ENCODE measurements at places on chromosomes 5 and 9.

GRCh38 chr5:88193896-88194295 is 74.7 kb downstream of the TMEM161B start:
- DNase-seq = no peak

DNA sequence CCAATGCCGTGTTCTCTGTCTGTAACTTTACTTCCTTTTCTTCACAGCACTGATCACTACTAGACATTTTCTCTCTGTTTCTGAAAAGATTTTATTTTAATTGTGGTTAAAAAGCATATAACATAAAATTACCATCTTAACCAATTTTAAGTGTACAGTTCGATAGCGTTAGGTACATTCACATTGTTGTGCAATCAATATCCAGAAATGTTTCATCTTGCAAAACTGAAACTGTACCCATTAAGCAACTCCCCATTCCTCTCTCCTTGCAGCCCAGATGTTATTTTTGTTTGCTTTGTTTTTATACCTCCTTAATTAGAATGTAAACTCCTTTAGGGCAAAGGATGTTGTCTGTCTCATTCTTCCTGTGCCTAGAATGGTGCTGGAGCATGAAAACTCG is 47.5 kb downstream of the COL27A1 start:
- no peak for DNase-seq

- DNase-seq = no peak
These were observed 6.7 kb downstream of the IRF1 start for GRCh38 chr5:132483661-132484390.

DNA sequence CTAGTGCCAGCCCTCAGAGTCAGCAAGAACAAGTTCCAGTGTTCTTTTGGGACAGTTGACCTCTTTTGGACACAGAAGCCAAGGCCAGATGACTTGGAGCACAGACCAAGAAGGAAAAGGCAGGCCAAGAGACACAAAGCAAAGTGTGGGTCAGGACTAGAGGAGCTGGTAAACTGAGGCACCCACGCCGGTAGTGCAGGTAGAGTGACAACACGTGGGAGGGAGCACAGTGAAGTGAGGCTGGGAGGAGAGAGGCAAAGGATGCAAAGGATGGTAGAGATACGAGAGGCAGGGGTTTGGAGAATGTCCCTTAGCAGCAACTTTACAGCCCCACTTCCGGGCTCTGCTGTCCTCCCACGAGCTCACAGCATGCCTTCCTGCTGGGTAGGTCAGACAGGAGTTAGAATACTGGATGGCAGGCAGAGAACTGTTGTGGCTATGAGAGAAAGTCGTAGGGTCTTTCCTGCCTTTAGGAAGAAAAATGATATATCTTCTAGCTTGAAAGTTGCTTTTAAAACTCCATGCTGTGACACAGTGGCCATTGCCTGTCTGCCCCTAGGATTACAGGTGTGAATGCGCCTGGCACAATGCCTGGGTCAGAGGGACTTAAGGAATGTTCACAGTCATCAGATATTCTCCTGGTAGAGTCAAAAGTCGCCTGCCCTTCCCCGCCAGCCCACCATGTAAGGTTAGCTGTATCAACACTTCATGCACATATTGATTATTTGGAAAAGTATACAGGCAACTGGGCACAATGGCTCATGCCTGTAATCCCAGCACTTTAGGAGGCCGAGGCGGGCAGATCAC is 97.9 kb downstream of the PDE8B start:
- no peak for DNase-seq

DNA sequence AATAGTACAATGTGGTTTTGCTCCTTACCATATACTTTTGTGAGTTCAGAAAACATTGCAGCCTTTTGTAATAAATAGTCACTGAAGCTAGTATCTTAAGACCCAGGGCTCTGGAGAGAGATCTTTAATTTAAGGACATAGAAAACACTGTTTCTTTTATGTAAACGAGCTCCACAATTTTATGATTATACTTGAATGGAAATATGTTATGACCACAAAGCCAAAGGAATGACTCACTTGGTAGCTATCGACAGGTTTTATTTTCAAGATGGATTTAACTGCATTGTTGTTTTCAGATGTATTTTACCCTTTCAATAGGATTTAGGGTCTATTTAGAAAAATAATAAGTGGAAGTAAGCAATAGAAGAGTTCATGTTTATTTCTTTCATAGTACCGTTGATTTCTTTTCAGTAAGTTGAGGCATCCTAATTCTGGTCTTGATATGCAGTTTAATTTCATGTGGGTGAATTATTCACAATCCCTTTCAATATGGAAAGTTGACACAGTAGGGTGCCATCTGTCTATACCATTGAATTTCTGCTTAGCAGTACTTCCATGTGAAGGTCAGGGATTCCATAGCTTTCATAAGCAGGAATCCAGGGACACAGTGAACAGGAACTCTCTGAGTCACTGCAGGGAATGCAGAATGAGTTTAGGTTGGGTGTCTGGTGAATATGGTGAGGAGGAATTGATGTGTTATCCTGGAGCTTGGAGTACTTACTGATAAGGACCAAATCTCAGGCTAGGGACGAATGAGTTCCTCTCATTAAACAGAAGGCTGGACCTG is 157.6 kb downstream of the CD180 start:
- DNase-seq = peak; percentile 86

DNA sequence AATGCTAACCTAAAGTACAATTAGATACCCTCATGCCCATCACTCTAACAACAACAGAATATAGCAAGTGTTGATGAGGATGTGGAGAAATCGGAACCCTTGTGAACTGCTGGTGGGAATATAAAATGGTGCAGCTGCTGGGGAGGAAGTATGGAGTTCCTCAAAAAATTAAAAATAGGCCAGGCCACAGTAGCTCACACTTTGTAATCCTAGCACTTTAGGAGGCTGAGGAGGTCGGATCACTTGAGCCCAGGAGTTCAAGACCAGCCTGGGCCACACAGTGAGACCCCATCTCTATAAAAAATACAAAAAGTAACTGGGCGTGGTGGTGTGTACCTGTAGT is 18.0 kb upstream of the MRNIP start:
- DNase-seq = no peak

GRCh38 chr9:119726035-119726434 is 356.8 kb upstream of the BRINP1 start:
- no peak for DNase-seq

GRCh38 chr9:68581696-68582095 is 41.0 kb upstream of the TMEM252 start:
- DNase-seq = no peak

DNA sequence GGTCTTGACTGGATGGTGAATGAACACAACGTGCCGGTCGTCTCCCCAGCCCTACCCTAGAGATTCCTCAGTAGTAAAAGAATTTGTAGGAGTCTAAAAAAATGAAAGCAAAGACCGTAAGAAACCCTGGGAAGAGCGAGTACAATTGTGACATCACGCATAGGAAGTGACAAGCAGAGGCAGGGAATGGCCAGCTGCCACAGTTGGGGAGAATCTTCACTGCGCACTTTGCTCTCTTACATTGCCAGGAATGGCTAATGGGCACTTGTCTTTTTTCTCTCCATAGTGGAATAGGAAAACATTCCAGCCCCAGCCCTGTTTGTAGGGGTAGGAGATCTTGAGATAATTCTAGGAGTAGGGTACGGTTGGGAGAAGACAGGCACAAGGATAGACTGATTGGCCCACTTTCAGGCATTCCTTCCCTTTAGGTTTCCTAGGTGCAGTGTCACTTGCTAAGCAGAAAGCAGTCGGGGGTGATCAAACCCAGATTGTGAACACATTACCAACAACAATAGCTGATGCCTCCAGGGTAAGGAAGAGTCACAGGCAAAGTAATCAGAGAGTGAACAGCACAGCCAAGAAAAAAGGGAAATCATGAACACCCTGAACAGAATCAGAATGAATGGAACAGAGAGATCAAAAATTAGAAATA is 302.7 kb downstream of the MAN2A1 start:
- DNase-seq = no peak

GRCh38 chr5:158979749-158980521 is 119.8 kb downstream of the EBF1 start:
- DNase-seq = peak; percentile 60

- DNase-seq = no peak
These were observed 5.9 kb upstream of the NACC2 start for GRCh38 chr9:136100700-136101614.

DNA sequence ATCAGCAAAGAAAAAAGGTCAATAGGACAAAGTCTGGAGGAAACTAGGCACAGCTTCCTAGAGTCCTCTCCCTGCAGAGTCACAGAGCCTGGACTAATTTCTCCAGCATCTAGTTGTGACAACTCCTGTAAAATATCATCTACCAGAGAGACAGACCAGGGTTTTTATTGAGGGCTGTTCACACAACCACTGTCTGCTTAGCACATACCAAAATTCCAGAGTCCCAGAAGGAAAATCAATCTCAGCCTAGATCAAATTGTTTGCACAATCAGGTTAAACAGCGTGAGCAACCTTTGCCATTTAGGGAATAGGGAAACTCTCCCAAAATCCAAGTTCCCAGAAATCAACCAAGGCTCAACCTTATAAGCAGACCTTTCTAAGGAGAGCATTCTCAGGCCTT is 190.3 kb downstream of the SYK start:
- peak; percentile 74 for DNase-seq

GRCh38 chr9:127540664-127541041 is 71.4 kb upstream of the STXBP1 start:
- no peak for DNase-seq

GRCh38 chr9:109244179-109245132 is 76.4 kb downstream of the EPB41L4B start:
- peak; percentile 59 for DNase-seq

GRCh38 chr5:132429463-132430440 is 60.2 kb downstream of the SLC22A5 start:
- no peak for DNase-seq

DNA sequence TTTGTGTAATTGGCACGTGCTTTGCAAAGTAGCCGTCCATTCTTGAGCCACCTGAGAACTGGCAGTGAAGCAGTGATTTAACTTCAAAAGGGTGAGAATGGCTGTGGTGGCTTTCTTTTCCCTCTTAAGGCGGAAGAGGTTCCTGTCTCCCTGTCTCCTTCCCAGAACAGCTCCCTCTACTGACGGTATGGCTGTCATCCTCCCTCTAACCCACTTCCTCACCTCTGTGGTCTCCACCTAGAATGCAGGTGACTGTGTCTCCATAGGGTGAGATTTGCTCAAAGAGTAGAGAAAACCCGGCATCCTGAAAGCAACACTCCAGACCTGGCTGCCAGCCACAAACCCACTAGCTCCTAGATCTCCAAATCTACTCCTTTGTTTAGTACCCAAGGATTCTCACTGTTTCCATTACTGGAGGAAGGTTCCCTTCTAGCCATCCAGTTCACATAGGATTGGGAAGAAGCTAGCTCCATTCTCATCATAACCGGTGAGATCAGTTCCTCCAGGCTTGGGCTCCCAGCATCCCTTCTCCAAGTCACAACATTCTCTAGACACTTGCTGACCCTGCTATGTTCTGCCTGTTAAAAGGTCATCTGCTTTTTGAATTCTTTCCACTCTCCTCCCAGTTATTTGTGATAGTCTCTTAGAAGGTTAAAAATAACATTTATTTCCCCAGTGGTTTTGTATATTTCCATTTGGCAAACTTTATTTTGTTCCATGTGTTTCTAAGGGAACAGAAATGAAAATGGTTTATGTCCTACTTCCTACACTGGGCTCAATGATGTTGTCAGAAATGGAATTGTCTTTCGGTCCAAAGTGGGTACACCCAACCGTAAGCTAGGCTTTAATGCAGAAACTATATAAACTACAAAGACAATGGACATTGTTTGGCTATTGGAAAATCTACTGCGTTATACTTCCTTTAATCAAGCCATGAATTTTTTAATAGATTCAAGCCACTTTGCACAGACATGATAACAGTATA is 269.4 kb downstream of the CWC27 start:
- no peak for DNase-seq

- peak; percentile 50 for DNase-seq
These were observed 202.5 kb downstream of the MEF2C start for GRCh38 chr5:88680253-88681132.

DNA sequence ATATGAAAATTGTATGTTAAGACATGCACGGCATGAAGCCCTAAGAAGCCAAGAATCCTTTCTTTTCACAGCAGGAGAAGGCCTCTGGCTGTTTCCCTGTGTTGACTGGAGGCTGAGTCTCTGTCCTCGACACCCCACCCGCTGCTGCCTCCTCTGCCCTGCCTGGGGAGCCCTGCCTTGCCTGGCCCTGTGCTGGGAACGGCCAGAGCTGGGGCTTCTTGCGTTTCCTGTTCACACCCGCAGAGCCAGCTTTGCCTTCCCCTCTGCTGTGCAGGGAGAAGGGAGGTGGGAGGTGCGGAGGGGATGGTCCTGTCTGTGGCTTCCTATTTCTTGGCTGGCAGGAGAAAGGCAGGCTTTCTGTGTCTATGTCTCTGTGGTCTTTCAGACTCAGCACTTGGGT is 6.9 kb upstream of the GMCL2 start:
- no peak for DNase-seq

DNA sequence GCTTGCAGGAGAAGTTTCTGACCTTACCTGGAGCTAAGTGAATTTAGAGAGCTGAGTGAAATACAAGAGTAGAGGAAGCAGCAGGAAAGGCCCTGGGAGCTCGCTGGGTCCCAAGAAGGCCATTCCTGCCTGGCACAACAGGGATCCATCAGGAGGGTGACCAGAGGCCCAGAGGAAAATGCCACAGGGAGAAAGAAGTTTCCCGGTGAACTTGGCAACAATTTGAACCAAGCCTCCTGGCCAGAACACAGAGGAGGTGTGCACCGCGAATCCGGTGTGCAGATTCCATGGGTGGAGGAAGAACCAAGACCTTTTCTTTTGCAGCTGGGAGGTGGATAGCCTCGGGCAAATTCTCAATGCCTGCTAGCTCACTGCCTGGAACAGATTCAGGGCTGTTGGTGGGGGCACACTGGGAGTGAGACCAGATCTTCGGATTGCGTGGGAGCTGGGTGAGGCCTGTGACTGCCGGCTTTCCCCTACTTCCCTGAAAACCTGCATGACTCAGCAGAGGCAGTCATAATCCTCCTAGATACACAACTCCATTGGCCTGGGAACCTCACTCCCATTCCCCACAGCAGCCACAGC is 1850.9 kb upstream of the NUDT12 start:
- DNase-seq = no peak

DNA sequence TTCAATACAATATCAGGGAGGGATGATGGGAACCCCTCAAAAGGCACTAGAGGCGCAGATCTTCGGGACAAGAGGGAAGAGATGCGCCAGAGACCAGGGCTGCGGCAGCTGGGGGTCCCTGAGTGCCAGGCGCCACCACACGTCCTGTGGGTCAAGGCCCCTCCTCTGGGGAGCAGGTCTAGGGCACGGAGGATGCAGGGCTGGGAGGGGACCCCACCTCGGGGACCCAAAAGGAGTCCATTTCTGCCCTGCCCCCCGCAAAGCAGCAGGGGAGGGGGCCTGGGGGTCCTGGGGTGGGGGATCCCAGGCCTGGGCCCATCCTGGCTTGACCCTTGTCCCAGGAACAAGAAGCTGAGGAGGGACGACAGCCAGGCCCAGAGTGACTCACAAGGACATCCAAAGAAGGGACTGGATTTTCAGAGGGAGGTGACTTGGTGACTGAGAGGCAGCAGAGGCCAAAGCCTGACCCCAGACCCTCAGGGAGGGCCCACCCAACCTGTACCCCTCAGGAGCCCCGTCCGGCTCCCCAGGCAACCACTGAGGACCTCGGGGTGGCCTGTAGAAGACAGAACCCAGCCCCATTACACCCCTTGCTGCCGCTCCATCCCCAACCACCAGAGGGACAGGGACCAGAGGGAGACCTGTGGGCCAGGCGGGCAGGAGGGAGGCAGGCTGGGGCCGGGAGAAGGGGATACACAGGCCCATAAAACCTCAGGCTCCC is 54.2 kb downstream of the LRSAM1 start:
- peak; percentile 46 for DNase-seq

- no peak for DNase-seq
These were observed 7.5 kb downstream of the NMUR2 start for GRCh38 chr5:152397581-152397980.

GRCh38 chr5:139844472-139845145 is 49.0 kb downstream of the PSD2 start:
- DNase-seq = peak; percentile 65

Data from fibroblast of skin of right biceps (primary cell).